ENCODE measurements at places on chromosomes 12 and 14. TPM values are rescaled to one million over a fixed set of nuclear protein-coding genes. Genes with fewer than 3 reads are reported as not detected.

Gene TAS2R42
- not detected for total RNA-seq

Gene FSCB
- not detected for total RNA-seq

Gene AQP2
- total RNA-seq: not detected

Gene PLEKHD1
- 0.07 TPM for total RNA-seq

Gene CLEC4A
- 0.07 TPM for total RNA-seq

Gene SOX5
- total RNA-seq: 6.6 TPM

Gene SERPINA1
- not detected for total RNA-seq

Gene TOMM20L
- not detected for total RNA-seq

Gene KLRC4
- not detected for total RNA-seq

Gene PPP4R4
- 1.4 TPM for total RNA-seq

Gene KERA
- not detected for total RNA-seq

Gene HRK
- 0.07 TPM for total RNA-seq

Gene FOXG1
- 1.6 TPM for total RNA-seq

Gene SRRM4
- not detected for total RNA-seq

Gene TAS2R9
- not detected for total RNA-seq

Gene CPNE6
- total RNA-seq: not detected

Gene LMO3
- total RNA-seq: 0.39 TPM

Gene BDKRB2
- 0.73 TPM for total RNA-seq

Gene CIDEB
- total RNA-seq: 1.6 TPM

Measured in smooth muscle cell of the pulmonary artery (primary cell).